ENCODE measurements at places on chromosomes 11 and 22.

DNA sequence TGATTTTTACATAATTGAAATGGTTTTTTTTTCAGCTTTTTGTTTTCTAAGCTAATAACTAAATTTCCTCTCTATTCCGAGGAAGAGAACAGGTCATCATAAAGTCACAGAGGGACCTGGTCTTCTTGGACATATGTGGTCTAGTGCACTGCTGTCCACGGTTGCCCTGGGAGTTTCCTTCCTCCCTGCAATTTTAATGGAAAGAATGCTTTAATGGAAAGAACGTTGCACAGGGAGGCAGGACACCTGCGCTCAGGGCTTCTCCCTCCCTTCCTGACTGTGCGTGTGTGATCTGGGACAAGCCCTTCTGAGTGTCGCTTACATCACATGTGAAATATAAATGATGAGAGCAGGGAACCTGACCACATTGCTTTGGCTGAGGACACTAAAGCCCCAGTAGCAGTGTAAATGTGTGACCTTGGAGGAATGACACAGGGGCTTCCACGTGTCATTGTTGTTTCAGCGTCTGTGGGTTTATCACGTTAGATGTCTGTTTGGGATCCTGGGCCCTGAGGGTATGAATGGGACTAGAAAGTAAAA is 93.2 kb downstream of the AMOTL1 start:
- DNase-seq: no peak

GRCh38 chr11:79059141-79059540 is 381.7 kb downstream of the TENM4 start:
- no peak for DNase-seq

GRCh38 chr11:44016546-44017442 is 31.0 kb upstream of the ACCSL start:
- DNase-seq: no peak

- DNase-seq: no peak
Observed at GRCh38 chr11:123718063-123718462, 23.4 kb downstream of the ZNF202 start.

- DNase-seq: no peak
Observed at GRCh38 chr11:118042141-118042540, 34.7 kb upstream of the TMPRSS4 start.

GRCh38 chr22:39482768-39483167 is 19.3 kb upstream of the MIEF1 start:
- DNase-seq: no peak

DNA sequence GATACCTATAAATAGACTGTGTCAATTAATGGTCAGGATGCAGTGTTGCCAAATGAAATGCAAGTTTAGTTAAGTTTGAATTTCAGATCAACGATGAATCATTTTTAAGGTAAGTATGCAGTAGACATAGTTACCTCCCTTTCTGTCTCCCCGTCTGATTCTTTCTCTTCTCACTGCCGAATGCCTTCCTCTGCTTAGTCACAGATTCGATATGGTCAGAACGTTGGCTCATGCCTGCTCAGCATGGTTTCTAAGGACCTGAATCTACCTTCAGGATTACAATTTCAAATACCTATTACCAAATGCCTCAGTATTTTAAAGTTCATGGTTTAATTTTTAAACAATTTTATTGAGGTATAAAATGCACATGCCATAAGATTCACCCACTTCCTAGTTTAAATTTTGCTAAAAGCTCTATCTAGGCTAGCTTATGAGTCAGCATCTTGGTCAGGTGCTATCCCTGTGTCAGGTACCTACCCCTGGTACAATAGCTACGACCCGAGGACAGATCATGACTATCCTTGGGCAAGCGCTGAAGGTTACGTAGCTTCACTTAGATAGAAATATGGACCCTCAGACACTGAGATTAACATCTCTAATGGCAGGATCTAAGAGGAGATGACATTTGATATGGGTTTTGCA is 78.2 kb upstream of the SPON1 start:
- DNase-seq: no peak

DNA sequence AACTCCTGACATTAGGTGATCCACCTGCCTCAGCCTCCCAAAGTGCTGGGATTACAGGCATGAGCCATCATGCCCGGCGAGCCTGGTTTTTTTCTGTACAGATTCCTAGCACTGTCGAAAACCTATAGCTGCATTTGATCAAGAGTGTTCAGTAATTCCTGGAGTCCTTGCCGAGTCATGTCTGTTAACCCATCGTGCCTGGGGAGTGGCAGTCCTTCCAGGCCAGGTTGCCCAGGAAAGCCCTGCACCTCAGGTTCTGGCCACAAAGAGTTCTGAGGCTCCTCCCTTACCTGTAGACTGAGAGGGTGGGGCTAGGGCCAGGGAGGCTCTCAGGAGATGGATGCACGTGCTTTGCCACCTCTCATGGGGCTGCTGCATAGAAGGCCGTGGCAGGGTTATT is 17.0 kb downstream of the YDJC start:
- DNase-seq: no peak

GRCh38 chr11:67010296-67010905 is 12.5 kb upstream of the SYT12 start:
- DNase-seq: no peak

DNA sequence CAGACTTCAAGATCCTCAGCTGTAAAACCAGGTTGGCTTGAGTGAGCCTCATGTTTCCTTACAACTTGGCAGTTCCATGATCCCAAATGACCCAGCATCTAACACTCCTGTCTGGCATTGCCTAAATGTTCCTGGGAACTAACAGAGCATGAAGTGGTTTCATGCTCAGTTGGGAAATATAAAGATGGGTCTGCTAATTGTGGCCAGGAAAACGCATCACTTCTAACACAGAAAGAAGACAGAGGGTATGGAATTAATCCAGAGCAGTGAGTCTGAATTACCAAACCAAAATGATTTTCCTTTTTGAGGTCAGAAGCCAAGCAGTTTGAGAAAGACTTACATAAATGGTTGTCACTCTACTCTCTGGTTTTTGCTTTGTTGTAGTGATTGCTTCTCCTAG is 60.5 kb upstream of the MMP13 start:
- DNase-seq: no peak

- DNase-seq: no peak
Observed at GRCh38 chr11:126809514-126810289, 190.9 kb downstream of the KIRREL3 start.

DNA sequence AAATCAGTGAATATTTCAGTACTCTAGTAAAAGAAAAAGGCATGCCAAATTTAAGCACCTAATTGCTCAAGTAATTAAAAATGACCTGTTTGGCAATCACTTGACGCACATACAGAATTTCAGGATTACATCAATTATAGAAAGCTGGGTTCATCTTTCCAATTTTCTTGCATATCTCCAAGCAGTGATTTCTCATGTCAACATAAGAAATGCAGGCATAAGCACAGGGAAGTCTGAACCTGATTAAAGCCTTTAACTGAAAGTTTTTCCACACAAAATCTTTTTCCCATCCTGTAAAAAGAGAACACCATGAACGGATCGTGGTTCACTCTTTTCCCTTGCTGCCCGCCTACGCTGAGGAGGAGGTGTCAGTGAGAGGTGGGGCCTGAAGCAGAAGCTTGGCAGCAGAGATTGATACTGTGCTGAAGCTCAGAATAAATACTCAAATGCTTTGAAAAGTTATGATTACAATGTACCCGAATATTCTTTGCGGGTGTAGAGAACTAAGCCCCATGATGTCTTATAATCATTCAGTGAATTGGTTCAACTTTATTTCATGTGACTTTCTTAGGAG is 704.1 kb upstream of the CCDC90B start:
- no peak for DNase-seq

DNA sequence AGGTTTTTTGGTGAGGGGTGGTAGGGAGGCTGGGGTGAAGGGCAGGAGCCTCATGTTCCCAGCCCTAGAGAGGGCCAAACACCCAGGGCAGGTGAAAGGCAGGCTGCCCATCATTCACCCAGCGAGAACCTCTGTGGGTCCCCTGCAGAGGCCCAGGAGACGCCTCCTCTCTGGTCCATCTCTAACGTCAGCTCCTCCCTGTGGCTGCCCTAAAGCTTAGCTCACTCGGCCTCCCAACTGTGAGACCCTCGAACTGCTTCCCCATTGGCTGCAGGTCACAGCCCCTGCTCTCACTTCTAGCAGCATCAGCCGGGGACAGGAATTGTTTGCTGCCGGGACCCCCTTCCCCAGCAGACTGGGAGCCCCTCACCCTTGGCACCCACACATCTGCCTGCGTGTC is 615 bp upstream of the NFAM1 start:
- DNase-seq: no peak

DNA sequence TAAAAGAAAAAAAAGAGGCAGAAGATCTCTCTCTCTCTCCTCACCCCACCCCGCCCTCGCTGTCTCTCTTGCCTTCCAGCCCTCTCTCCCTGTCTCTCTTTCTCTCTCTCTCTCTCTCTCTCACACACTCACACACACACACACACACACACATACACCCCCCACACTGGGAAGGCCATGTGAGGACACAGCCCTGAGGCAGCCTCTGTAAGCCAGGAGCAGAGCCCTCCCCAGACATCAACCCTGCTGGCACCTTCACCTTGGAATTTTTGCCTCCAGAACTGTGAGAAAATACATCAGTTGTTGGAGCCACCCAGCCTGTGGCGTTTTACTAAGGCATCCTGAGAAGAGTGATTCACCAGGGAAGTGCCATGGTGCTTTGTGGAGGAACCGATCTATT is 14.7 kb downstream of the APOL3 start:
- DNase-seq: no peak
